ENCODE measurements at places on chromosomes 7 and 10.

GRCh38 chr7:135317676-135318325, 84.2 kb downstream of the STRA8 start:
- no peak for DNase-seq

GRCh38 chr10:37535459-37536246, 321.8 kb downstream of the ZNF248 start:
- no peak for DNase-seq

GRCh38 chr10:17262502-17262901, 34.5 kb downstream of the VIM start:
- DNase-seq = no peak

DNA sequence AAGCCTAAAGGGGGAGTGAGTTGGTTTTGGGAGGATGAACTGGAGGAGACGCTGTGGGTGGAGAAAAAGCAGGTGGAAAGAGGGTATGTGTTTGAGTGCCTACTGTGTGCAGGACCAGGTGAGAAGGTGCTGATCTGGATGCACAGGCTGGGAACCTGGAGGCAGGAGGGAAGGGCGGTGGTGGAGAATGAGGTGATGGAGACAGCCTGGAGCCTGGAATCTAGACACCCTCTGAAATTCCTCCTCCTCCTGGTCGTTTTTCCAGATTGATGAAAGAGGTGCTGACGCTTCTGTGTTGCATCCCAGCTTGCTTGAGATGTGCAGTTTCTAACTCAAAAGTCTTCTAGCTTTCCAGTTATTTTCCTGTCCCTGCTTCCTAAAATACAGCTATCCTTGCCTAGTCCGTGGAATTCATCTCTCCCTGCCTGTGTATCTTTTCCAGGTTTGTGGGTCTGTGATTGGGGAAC, 67.5 kb downstream of the LRMDA start:
- no peak for DNase-seq

DNA sequence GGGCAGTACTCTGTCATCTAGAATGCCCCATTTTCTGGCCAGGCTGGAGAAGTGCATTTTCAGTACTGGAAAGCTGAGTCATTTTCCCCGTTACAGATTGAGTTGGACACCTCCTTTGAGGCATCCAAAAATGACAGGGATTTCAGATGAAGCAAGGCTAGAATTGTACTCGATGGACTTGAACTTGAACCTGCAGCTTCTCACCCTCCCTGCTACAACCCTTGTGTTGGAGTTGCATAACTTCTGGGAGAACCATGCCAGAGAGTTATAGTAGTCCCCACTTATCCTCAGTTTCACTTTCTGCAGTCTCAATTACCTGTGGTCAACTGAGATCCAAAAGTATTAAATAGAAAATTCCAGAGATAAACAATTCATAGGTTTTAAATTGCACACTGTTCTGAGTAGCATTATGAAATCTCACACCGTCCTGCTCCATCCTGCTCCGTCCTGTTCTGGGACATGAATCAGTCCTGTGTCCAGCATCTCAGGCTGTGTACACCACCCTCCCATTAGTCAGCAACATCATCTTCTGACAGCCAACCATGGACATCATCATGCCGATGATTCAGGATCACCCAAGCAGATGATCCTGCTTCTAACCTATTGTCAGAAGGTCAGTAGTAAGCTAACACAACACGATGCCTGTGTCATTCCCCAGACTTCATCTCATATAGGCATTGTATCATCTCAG, 363.7 kb downstream of the DPP6 start:
- no peak for DNase-seq

GRCh38 chr7:143416565-143417149, 8.0 kb upstream of the EPHA1 start:
- DNase-seq = no peak

GRCh38 chr10:35794703-35795102, 152.6 kb upstream of the FZD8 start:
- no peak for DNase-seq

DNA sequence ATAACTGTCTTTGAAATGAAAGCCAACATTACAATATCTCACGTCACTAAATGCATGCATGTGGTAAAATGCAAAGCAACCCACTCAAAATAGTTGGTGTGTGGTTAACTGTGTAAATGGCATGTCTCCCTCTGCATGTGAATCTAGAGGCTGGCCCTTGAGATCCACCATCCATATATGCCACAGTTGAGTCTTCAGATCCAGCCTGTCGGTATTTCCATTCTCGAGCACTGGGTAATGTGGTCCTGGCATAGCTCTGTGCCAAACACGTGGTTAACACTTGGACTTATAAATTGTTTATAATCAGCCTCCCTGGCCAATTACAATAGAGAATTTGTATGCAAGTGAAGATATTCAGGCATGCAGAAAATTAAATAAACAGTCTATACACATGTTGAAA, 90.3 kb downstream of the LYZL1 start:
- DNase-seq = no peak

GRCh38 chr10:18230794-18231193, 90.6 kb downstream of the CACNB2 start:
- no peak for DNase-seq

DNA sequence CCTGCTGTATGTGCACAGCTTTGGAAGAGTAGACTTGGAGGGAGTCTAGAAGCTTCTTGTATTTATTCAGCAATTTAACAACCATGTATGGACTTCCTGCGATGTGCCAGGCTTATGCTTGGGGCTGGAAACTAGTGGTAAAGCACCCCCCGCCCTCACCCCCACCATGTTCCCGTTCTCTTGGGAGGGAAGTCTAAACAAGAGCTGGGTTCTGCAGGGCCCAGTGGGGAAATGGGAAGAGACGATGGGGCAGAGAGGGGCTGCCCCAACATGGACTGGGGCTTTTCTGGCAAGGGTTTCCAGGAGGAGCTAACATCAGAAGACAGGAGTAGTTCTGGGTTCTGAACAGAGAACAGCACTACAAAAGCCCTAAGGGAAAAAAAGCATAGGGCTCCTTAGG, 8.0 kb downstream of the RASSF4 start:
- DNase-seq = no peak

DNA sequence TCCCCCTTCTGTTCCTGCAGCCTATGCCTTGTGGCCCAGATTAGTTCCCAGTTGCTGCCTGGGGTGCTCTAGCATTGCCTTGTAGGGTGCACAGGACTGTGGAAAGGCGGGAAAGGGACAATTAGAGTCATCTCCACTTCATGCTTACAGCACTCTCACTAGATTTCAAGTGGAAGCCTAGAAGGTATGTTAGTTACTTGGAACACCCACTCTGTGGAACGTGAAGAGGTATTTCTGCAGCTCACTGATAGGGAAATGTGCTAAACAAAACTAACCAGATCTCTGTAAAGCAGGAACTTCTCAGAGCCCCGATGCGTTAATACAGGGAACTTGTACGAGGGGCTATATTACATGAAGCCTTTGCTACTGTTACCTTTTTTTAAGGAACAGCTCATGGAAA, 19.4 kb downstream of the STMP1 start:
- no peak for DNase-seq

DNA sequence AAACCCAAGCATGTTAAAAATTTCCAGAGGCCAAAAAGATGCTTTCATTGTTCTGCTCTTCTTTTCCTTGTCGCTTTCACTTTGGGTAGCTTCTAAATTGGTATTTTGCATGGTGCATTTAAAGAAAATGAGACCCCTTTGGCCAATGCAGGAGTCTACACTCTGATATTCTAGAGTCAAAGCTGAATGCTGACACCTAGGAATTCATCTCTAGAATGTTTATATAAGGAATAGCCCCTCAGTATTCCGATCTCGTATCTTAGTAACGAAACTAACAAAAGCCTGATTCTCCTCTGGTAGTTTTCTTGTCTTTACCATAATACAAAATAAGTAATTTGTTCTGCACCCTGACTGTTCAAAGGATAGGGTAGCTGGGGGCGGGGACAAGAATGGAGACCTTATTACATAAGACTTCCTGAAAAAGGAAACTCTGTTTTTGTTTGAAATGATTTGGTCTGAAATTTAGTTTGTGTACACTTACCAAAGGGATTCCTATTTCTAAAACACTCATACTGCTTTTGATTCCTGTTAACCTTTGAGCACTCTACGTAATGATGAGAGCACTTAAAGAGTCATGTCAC, 17.1 kb downstream of the IKZF1 start:
- DNase-seq = no peak

GRCh38 chr7:94064541-94065191, 60.5 kb upstream of the BET1 start:
- no peak for DNase-seq

DNA sequence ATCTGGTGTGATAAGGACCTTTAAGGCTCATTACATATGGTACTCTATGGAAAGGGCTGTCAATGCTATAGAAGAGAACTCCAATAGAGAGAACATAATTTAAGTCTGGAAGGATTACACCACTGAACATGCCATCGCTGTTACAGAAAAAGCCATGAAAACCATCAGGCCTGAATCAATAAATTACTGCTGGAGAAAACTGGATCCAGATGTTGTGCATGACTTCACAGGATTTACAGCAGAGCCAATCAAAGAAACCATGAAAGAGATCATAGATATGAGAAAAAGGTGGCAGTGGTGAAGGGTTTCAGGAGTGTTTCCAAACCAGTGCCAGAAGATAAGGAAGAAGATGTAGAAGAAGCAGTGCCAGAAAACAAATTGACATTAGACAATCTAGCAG, 18.9 kb upstream of the GPR22 start:
- DNase-seq = no peak

DNA sequence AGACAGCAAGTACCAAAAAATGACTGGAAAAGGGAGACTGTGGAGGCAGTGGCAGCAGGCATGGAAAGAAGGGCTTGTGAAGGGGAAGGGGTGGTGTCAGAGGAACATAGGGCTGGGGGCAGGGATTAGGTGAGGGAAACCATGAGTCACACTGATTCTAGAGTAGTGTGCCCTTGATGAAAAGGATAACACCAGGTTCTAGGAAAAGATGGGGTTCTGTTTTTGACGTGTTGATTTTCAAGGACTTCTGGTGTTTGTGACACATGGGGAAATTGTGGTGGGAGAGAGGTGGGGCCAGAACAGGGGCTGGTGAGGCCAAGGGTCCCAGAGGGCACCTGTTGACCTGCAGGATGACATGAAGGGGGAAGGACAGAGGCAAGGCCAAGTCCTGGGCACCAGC, 57.1 kb downstream of the FIGNL1 start:
- DNase-seq = no peak

DNA sequence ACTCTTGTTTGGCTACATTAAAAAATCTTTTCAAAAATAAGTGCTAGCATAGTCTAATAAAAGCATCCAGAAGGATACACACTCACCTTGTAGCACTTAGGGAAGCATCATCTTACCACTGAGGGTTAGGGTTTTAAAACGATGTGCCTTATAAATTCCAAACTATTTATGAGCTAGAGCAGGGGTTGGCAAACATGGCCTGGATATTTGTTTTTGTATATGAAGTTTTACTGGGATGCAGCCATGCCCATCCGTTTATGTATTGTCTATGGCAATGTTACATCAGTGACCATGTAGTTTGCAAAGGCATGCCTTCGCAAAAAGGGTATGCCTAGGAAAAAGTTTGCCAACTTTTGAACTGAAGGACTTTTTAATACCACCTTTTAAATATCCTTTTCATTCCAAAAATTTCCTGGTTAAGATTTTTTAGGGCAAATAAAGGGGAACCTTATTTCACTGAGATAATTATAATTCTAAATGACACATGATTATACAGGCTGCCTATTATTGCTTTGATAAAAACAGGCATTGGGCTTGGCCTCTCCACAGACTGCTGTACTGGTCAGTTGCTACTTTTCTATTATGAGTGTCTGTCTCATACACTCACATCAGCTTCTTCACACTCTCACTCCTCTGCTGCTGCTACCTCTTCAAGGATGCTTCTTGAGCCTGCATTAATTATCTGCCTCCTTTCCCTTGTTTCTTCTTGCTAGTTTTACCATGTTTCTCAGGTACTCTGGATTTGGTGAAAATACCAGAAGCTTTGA, 30.7 kb downstream of the MTPN start:
- no peak for DNase-seq

- DNase-seq = no peak
Measured at GRCh38 chr7:6575281-6576023, 1.8 kb upstream of the ZDHHC4 start.

DNA sequence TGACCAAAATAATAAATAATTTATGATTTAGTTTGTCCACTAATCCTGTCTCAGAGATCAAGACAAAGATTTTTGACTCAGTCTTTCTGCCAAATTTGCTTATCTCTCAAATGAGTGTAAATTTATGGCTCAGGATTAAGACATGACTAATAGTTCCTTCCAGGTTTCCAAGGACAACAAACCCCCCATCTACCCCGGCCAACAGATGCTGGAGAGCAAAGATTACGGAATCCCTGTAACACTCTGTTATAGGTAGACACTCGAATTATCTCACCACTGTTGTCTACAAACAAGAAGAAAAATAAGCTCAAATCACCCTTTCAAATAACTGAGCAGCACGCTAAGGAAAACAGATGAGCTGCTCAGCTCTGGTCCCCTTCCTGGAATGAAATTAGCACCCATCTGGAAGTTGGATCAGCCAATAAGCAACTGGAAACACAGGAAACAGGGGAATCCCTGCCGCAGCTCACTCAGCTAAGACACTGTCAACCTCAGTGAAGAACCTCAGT, 56.8 kb upstream of the SVIL start:
- DNase-seq = no peak

DNA sequence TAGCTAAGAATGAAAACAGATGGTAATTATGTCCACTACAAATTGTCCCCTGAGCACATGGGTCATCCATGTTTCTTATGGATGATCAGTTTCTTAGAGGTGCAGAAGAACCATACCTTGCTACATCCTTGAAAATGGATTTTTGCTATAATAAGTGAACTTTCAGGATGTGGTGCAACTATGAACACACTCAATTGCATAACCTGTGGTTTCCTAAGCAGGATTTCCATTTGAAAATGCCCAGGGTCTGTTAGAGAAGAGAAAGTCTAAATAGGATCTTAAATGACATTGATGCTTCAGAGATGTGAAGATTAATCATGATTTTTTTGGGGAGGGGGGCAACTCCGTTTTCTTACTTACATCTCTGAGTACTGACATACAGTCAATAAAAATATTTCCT, 39.6 kb upstream of the CACNB2 start:
- DNase-seq = no peak

GRCh38 chr7:47601119-47601880, 19.4 kb upstream of the TNS3 start:
- DNase-seq = no peak
